WTC11 (cell line): ENCODE measurements at places on chromosomes 16 and 17. TPM values are rescaled to one million over a fixed set of nuclear protein-coding genes. Genes with fewer than 3 reads are reported as not detected.

Gene REXO5
- 8.5 to 10.5 TPM (median 9.2 TPM) in 3 replicates for total RNA-seq

Gene USP43
- total RNA-seq: 6.8 to 8.6 TPM (median 7.3 TPM) in 3 replicates

Gene SEPTIN12
- total RNA-seq: not detected in 3 replicates

Gene APOBR
- 0.09 to 0.11 TPM in 2 of 3 replicates, not detected in the other for total RNA-seq

Gene CDRT15
- total RNA-seq: not detected in 3 replicates

Gene HNF1B
- total RNA-seq: 0.14 to 0.26 TPM (median 0.23 TPM) in 3 replicates

Gene KREMEN2
- total RNA-seq: 7.5 to 8.6 TPM (median 8.5 TPM) in 3 replicates

Gene SDR42E1
- total RNA-seq: 0.05 to 0.07 TPM (median 0.05 TPM) in 3 replicates

Gene TNFRSF12A
- total RNA-seq: 78.9 to 87.0 TPM (median 79.5 TPM) in 3 replicates

Gene GP2
- 6.0 to 8.3 TPM (median 6.6 TPM) in 3 replicates for total RNA-seq

Gene EFNB3
- 14.3 to 14.7 TPM (median 14.5 TPM) in 3 replicates for total RNA-seq

Gene SGF29
- 15.0 to 23.3 TPM (median 17.1 TPM) in 3 replicates for total RNA-seq

Gene OR4D1
- 0.17 to 0.41 TPM (median 0.39 TPM) in 3 replicates for total RNA-seq

Gene PIK3R6
- 0.15 to 0.23 TPM (median 0.21 TPM) in 3 replicates for total RNA-seq

Gene NIP7
- total RNA-seq: 39.2 to 43.7 TPM (median 40.5 TPM) in 3 replicates

Gene ADPRM
- 6.6 to 7.5 TPM (median 7.4 TPM) in 3 replicates for total RNA-seq

Gene AOC3
- 6.2 to 8.2 TPM (median 7.6 TPM) in 3 replicates for total RNA-seq

Gene CTRL
- total RNA-seq: 1.7 to 3.6 TPM (median 2.8 TPM) in 3 replicates

Gene HS3ST4
- 5.1 to 5.4 TPM (median 5.4 TPM) in 3 replicates for total RNA-seq

Gene MT1F
- 50.6 to 60.2 TPM (median 58.2 TPM) in 3 replicates for total RNA-seq

Gene SMPD3
- 0.99 to 1.4 TPM (median 1.2 TPM) in 3 replicates for total RNA-seq

Gene CLDN9
- 0.87 to 1.1 TPM (median 0.92 TPM) in 3 replicates for total RNA-seq

Gene SCNN1B
- 3.4 to 4.8 TPM (median 3.6 TPM) in 3 replicates for total RNA-seq

Gene FBXL16
- 22.7 to 28.6 TPM (median 27.3 TPM) in 3 replicates for total RNA-seq

Gene TMEM98
- total RNA-seq: 66.0 to 70.3 TPM (median 69.8 TPM) in 3 replicates

Gene RAB11FIP4
- 47.3 to 54.9 TPM (median 50.9 TPM) in 3 replicates for total RNA-seq

Gene EME1
- 22.8 to 27.1 TPM (median 24.9 TPM) in 3 replicates for total RNA-seq

Gene SERPINF2
- 1.6 to 2.7 TPM (median 2.1 TPM) in 3 replicates for total RNA-seq

Gene CD300LB
- not detected in 3 replicates for total RNA-seq

Gene IL32
- total RNA-seq: 3.5 to 4.7 TPM (median 3.6 TPM) in 3 replicates

Gene RHOT1
- 28.9 to 32.8 TPM (median 32.4 TPM) in 3 replicates for total RNA-seq

Gene OR2C1
- total RNA-seq: not detected in 3 replicates

Gene STRADA
- total RNA-seq: 36.6 to 43.1 TPM (median 41.2 TPM) in 3 replicates

Gene CETP
- total RNA-seq: not detected in 3 replicates

Gene MT1G
- total RNA-seq: 326 to 361 TPM (median 333 TPM) in 3 replicates

Gene ACSM2A
- total RNA-seq: 0.14 TPM in 1 of 3 replicates, not detected in the others

Gene GPR142
- 0.25 to 0.73 TPM in 2 of 3 replicates, not detected in the other for total RNA-seq

Gene MYH3
- 1.5 to 2.6 TPM (median 1.6 TPM) in 3 replicates for total RNA-seq

Gene CCL14
- total RNA-seq: not detected in 3 replicates

Gene NLRC3
- total RNA-seq: 0.23 to 0.66 TPM (median 0.26 TPM) in 3 replicates

Gene NPW
- total RNA-seq: 15.2 to 28.6 TPM (median 22.0 TPM) in 3 replicates

Gene OR3A3
- not detected in 3 replicates for total RNA-seq

Gene GDPD1
- 6.0 to 7.1 TPM (median 6.4 TPM) in 3 replicates for total RNA-seq

Gene HSD17B2
- 0.16 to 0.55 TPM (median 0.23 TPM) in 3 replicates for total RNA-seq

Gene CXCL16
- 3.2 to 3.8 TPM (median 3.5 TPM) in 3 replicates for total RNA-seq

Gene CLEC10A
- 0.18 TPM in 1 of 3 replicates, not detected in the others for total RNA-seq

Gene TMEM235
- 0.24 to 0.41 TPM (median 0.27 TPM) in 3 replicates for total RNA-seq

Gene WFIKKN1
- 12.3 to 18.6 TPM (median 17.3 TPM) in 3 replicates for total RNA-seq

Gene CES1
- total RNA-seq: 1.5 to 2.1 TPM (median 2.0 TPM) in 3 replicates

Gene CCR7
- 0.37 to 0.92 TPM (median 0.57 TPM) in 3 replicates for total RNA-seq

Gene AANAT
- 0.17 to 0.57 TPM in 2 of 3 replicates, not detected in the other for total RNA-seq

Gene SLC35G6
- 0.16 to 0.26 TPM (median 0.18 TPM) in 3 replicates for total RNA-seq
